Right lung (tissue), 10 donors: ENCODE measurements at places on chromosomes 7 and 10.

DNA sequence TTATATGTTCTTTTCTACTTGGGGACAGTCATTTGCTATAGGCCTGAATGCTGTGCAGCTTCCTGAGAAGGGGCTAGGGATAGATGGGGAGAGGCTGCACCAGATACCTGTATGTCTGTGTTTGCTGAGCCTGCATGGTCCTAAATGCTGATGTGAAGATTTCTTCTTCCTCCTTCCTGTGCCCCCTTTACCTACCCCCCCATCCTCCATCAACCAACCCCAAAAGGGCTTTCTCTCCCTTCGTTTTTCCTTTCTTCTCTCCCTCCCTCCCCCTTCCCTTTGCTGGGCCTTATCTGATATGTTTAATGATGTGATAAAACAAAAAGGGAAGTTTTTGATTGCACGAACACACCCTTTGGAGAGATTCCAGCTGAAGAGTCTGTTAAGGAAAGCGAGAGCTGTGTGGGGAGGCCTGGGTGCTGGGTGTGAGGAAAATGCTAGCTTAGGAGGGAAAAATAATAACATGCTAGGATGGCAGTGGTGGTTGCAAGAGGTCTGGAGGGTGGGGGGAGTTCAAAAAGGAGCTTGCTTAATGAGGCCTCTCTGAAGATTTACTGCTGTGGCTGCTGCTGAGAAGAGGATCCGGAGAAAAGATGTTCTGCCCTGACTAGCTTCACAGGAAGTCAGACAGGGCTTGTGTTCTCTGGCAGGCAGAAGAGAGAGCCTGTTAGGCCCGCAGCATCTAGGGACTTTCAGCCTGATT lies 101.8 kb downstream of the SAMD9 start:
- DNase-seq = peak; percentile 74

DNA sequence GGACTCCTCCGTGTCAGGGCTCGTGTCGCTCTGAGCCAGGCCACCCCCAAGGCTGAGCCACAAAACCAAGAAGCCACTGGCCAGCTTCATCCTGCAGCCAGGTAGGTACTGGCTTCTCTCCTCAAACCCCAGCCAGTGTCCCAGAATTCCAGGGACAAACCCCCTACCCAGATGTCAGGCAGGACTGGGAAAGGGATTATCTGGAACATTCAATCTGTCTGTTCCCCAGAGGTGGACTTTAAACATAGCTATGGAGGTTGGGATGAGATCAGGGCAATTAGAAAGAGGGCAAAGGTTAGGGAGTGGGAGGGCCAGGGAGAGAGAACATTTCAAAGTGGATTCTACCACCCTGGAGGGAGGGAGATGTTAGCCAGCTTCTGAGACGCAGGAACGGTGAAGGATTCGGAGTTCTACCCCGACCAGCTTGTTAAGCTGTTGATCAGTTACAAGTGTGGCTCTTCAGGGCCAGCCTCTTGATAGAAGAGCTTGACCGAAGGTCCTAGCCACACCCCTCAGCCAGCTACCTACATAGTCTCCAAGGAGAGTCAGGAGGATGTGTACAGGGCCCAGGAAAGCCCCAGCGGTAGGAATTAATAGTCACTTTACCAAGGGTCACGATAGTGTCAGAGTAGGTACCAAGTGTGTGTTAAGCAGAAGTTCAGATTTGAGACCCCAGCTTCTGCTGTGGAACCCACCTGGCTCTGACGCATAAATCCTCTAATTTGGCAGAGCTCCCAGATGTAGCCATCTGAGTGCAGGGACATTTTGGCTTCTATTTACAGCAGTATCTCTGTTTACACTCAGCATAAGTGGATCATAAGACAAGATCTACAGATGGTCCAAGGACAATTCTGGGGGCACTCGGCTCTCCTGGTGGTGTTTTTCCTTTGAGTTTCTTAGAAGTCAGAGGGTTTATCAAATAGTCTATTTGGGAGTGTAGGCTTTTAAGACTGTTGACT lies at the start of gene PLA2G12B:
TSS of gene PLA2G12B (minus strand) at position 211 of the 959 bp plus-strand sequence. CDS start at position 90, 121 bp downstream.
- DNase-seq = no peak

GRCh38 chr7:112940314-112940732 lies 146.3 kb downstream of the GPR85 start:
- no peak for DNase-seq

DNA sequence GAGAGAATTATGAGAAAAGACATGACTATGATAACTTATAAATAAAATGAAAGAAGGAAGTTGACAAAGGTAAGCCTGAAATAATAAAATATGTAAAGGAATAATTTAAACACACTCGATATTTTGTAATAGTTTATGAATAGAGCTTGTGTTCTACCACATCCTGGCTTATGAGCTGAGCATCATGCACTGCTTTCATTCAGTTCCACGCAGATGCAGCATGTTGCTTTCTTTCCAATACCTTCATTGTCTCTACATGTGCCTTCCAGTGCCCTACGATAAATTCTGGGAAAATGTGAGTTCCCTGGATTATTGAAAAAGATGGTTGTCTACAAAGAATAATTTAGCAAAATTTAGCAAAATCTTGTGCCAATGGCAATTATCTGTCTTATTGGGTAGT lies 398.9 kb upstream of the SEMA3C start:
- DNase-seq = no peak

- no peak for DNase-seq
Measured at GRCh38 chr10:17122726-17123661, 6.6 kb downstream of the CUBN start.

- DNase-seq = no peak
Measured at GRCh38 chr7:90593205-90593604, 2.9 kb upstream of the CDK14 start.

DNA sequence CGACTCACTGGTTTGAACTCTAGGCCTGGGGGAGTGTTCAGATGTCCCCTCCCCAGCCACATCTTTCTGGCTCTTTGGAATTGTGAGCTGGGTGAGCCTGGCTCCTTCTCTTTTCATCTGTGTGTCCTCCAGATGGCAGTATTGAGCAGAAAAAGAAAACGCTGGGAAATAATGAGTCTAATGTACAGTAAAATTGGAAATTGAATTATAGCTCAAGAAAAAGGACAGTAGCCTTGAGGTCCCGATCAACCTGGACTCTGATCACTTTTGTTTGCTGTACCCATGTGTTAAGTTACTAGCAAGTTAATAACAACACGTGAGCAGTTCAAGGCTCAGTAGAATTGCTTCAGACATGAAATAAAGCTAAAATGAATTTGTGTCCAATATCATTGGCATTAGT lies 77.9 kb downstream of the SNX10 start:
- no peak for DNase-seq

GRCh38 chr10:86799188-86799845 lies 42.9 kb downstream of the BMPR1A start:
- no peak for DNase-seq

- no peak for DNase-seq
Measured at GRCh38 chr10:127805950-127806349, 69.0 kb downstream of the FOXI2 start.

- no peak for DNase-seq
Measured at GRCh38 chr7:130879191-130879590, 145.2 kb upstream of the KLF14 start.

- no peak for DNase-seq
Measured at GRCh38 chr7:151690606-151691005, 170.9 kb upstream of the RHEB start.

GRCh38 chr7:1585142-1585981 lies 15.5 kb upstream of the PSMG3 start:
- DNase-seq = no peak

GRCh38 chr10:110212119-110213006 lies 5.0 kb downstream of the MXI1 start:
- no peak for DNase-seq

GRCh38 chr10:85531706-85532105 lies 834.9 kb downstream of the GRID1 start:
- no peak for DNase-seq

DNA sequence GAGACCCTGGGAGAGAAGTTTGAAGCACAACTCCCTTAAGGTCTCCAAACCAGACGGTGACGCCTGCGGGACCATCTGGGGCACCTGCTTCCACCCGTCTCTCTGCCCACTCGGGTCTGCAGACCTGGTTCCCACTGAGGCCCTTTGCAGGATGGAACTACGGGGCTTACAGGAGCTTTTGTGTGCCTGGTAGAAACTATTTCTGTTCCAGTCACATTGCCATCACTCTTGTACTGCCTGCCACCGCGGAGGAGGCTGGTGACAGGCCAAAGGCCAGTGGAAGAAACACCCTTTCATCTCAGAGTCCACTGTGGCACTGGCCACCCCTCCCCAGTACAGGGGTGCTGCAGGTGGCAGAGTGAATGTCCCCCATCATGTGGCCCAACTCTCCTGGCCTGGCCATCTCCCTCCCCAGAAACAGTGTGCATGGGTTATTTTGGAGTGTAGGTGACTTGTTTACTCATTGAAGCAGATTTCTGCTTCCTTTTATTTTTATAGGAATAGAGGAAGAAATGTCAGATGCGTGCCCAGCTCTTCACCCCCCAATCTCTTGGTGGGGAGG lies 10.8 kb downstream of the SERPINE1 start:
- no peak for DNase-seq

DNA sequence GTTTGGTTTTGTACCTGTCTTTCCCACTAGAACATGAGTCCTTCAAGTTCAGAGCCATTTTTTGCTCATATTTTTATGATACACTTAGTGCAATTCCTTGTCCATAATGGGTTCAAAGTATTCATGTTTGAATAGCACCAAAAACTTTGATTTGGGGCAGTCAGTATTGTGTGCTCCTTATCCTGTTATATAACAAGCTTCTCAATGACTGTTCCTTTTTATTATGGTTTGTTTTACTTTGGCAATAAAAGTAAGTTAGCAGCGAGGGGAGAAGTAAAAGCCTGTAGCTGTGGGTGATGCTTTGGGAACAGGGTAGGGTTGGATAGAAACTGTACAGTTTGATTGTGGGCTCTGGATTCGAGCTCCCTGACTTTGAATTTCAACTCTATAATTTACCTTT lies 174.4 kb upstream of the PCLO start:
- DNase-seq = no peak

GRCh38 chr7:79434867-79435266 lies 18.6 kb downstream of the MAGI2 start:
- DNase-seq = no peak

DNA sequence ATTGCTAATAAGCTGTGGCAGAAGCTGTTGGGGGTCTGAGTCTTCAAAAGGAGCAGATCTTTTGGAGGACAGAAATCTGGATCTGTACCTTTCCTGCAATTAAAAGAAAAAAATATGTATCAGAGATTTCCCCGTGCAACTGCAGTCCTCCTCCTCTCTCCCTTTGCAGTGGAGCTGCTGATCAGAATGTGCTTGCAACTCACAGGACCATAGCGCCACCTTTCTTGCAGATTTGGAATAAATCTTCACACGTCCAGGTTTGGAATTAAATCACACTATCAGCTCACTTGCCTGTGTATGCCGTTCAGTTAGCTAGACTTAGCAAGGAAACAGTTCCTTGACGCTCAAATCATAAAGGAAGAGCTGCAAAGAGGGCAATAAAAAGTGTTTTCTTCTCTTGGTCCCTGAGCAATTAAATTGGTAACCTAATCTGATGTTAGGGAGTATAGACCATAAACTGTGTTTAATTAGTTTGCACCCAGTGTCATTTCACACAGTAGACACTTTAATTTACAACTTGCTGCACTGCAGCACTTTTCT lies 77.4 kb downstream of the PON1 start:
- peak; percentile 52 for DNase-seq

- no peak for DNase-seq
Measured at GRCh38 chr10:23363793-23364135, 19.2 kb upstream of the C10orf67 start.

GRCh38 chr10:77857272-77857671 lies 69.3 kb downstream of the DLG5 start:
- no peak for DNase-seq

DNA sequence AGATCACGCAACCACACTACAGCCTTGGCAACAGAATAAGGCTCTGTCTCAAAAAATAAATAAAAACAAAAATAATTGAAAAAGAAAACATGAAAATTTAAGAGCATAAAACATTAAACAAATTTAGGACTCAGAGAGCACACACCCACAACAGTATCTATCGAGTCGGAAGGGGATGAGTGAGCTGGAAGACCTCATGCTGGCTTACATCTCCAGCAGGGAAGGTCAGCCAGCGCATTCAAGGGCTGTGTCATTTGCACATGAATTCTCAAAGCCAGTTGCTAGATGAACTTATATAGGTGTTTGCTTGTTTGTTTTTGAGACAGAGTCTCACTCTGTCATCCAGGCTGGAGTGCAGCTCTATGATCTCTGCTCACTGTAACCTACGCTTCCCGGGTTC lies 50.3 kb downstream of the SRRM3 start:
- no peak for DNase-seq

GRCh38 chr10:105679781-105680180 lies 1038.7 kb downstream of the SORCS3 start:
- DNase-seq = no peak

- no peak for DNase-seq
Measured at GRCh38 chr7:26704786-26705185, 159.6 kb downstream of the SKAP2 start.

DNA sequence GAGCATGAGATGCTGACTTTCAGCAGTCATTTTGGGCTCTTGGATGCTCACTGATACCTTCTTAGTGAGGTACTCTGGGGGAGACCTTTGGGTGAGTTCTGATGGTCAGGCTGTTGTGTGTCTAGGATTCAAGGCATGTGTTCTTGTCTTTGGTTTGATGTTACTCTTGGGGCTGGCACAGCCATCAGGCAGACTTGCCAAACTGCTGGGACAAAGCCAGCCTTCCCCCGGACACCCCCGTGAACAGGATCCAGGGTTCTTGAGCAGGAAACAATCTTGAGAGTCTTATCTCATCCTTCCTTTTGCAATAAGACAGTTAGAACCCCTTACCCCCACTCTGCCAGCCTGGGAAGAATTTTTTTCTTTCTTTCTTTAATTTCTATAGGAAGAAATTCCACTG lies 42.2 kb downstream of the SUFU start:
- DNase-seq = no peak

DNA sequence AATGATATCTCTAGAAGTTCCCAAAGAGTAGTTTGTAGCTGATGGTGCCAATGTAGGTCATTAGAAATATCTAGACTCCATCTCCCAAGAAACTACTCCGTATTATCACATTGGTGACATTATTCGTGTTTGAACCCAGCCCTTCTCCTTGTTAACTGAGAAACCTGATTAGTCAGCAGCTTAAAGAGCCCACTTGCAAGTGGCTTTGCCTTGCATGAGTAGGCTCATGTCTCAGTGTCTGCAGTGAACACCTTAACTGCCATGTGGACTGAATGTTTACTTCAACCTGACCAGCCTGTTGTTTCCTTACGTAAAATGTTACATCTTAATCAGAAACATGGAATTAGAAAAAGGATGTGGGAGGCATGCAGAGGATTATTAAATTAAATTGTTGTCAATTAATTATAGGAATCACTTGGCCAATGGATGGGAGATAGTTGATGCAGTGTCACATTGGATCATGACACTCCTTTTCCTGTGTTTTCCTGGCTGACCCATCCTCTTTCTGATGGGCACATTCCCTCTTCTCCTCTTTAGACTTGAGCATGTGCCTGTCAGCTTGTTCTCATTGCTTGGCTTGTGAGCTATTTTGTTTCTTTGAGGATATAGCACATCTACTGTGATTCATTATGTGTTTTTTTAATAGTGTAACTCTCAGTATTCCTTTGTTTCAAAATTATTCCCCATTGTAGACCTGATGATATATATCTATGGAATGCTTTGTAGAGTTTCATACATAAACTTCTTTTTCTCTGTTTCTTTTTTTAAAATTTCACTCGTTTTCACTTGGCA lies 18.0 kb downstream of the STARD3NL start:
- DNase-seq = no peak

- no peak for DNase-seq
Measured at GRCh38 chr7:13016036-13016581, 328.7 kb downstream of the ARL4A start.
